ENCODE measurements at places on chromosomes 4 and X.

GRCh38 chr4:20544645-20545044 lies 155.6 kb upstream of the PACRGL start:
- peak; percentile 38 for DNase-seq

GRCh38 chrX:148784856-148785255 lies 284.4 kb downstream of the AFF2 start:
- no peak for DNase-seq

DNA sequence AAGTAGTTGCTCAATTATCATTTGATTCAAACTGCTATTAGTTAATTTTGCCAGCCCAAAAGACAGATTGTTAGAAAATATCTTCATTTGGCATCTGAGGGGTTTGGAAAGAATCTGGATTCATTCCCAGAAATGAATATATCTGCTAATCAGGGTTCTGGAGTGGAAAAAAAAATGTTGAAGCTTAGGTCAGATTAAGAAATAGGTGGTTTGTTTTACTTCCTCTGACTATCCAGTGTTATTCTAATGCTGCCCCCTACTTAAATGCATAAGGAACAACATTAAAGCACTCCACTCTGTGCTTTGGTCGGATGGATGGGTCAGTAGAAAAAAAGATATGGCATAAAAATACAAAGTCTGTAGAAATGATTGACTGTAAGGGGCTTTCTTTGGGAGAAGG lies 89.0 kb downstream of the LUZP4 start:
- no peak for DNase-seq

GRCh38 chrX:54116391-54116790 lies 66.7 kb downstream of the FAM120C start:
- peak; percentile 1 for DNase-seq

- no peak for DNase-seq
These were observed 179.5 kb downstream of the PPARGC1A start for GRCh38 chr4:23710298-23710697.

DNA sequence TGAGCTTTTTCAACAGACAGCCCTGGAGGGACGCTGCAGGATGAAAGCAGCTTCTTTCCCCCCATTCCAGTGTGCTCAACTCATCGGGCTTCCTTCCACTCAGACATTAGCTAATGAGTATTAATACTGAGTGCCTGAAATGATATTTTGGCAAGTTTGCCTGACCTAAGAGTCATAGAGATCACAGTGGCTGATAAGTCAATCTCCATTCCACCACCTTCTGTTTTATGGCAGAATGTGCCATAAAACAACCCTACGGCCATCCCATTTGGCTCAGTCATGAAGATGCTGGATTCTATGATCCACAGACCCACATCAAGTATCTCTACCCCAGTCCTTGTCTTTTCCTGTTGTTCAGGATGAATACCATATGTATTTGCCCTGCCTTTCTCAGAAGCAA lies 48.3 kb upstream of the MAB21L2 start:
- DNase-seq, result peak; percentile 23

GRCh38 chr4:31106419-31106818 lies 386.2 kb downstream of the PCDH7 start:
- no peak for DNase-seq

DNA sequence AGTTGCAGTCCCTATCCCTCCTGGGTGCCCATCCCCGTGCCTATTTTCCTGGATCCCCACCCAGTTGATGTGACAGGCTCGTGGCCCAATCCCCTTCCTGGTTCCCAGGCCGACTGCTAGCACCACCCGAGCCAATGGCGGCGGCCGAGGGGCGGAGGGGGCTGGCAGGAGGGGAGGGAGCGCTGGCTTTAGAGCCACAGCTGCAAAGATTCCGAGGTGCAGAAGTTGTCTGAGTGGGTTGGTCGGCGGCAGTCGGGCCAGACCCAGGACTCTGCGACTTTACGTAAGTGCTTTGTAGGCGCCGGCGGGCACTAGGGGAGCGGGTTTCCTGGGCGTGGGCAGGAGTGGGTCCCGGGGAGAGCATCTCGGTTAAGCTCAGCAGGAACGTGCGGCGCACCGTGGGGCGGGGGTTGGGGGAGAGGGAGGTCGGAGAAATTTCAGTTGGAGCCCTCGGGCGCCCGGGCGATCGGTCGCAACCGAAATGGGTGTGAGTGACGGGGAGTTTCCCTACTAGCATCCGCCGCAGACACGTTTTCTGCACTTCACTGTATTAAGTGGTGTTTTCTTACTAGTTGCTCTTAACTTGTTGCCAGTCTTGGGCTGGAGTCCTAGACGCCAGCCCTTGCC lies at the start of gene PLS3:
PLS3 (plus strand) TSS at position 197 of the 627 bp plus-strand sequence. CDS start 49,077 bp downstream, outside the sequence.
- peak; percentile 28 for DNase-seq

GRCh38 chrX:94655180-94655579 lies 981.2 kb downstream of the FAM133A start:
- DNase-seq, result no peak

GRCh38 chr4:176845636-176846035 lies 52.9 kb upstream of the VEGFC start:
- no peak for DNase-seq

- DNase-seq, result no peak
These were observed 10.1 kb upstream of the TMEM154 start for GRCh38 chr4:152689615-152690501.

DNA sequence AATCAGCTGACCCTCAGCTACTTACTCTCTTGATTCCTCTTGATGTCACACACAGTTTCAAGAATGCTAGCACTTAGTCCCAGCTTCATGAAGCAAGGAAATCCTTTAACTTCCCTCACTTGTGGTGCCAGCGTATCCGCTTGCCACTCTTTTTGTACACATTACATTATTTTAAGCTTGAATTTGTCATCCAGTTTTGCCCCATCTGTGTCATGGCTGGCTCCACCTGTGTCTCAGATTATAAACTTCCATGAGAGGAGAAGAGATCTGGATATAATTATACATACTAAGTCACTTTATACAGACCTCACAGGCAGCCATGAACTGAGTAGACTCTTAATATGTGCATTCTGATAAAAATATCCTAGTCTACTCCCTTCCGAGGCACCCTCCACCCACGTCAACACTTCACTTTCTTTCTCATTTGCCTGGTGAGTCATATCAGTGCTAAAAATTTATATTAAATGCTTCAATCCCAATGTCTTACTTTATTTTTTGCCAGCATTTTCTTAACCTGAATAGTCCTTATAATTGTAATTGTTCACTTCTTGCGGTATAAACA lies 35.1 kb downstream of the GABRA2 start:
- no peak for DNase-seq

- no peak for DNase-seq
These were observed 965 bp downstream of the TCEAL4 start for GRCh38 chrX:103586314-103586646.

GRCh38 chr4:95190751-95191436 lies 357.9 kb downstream of the UNC5C start:
- peak; percentile 63 for DNase-seq

- no peak for DNase-seq
These were observed 853.2 kb upstream of the INTU start for GRCh38 chr4:126779436-126780166.

GRCh38 chr4:20464381-20464780 lies 212.7 kb downstream of the SLIT2 start:
- no peak for DNase-seq

- DNase-seq, result no peak
These were observed 4.5 kb downstream of the BST1 start for GRCh38 chr4:15707363-15707715.

- peak; percentile 21 for DNase-seq
These were observed 6.2 kb upstream of the OSTC start for GRCh38 chr4:108644237-108644636.

DNA sequence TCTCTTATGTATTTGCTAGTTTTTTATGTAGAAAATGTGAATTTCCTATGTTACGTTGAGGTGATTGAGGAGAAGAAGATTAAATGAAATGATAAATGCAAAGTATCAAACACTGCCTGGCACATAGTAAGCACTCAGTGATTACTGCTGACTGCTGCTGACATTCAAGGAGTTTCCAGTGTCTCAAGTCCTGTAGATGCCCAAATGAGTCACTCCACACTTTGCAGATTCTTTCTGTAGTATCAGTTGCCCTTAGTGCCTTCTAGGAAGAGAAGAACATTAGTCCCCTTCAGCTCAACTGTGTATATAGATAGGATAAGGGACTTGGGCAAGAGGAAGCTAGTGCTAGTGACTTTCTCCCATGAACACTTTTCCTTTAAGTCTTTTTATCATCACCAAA lies 240.5 kb upstream of the TEX13A start:
- peak; percentile 30 for DNase-seq

DNA sequence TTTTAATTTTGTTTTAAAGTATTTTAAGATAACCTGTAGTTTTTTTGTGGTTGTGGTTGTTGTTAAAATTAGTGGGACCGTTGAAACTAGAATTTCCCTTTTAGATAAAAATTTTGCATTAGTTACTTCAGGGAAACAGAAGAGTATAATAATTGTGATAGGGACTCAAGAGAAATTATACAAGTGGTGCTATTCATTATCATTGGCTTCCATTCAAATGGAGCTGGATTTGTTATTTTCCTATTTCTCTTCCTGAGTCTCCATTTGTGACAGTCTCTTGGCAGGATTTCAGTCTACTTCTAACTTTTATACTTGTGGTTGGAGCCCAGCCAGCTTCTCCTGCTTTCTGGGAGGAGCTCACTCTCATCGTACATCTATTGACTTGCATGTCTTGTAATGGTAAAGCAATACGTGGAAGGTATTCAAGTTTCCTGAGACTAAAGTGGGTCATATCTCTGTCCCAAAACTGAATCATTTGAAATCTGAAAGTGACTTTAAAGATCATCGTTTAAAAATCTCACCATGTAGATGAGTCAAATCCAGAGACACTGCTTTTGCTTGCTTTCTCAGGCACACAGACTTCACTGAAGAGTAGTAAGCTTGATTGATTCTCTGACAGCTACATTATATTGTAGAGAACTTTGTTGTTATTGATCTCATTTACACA lies 155.8 kb downstream of the RPA4 start:
- no peak for DNase-seq

DNA sequence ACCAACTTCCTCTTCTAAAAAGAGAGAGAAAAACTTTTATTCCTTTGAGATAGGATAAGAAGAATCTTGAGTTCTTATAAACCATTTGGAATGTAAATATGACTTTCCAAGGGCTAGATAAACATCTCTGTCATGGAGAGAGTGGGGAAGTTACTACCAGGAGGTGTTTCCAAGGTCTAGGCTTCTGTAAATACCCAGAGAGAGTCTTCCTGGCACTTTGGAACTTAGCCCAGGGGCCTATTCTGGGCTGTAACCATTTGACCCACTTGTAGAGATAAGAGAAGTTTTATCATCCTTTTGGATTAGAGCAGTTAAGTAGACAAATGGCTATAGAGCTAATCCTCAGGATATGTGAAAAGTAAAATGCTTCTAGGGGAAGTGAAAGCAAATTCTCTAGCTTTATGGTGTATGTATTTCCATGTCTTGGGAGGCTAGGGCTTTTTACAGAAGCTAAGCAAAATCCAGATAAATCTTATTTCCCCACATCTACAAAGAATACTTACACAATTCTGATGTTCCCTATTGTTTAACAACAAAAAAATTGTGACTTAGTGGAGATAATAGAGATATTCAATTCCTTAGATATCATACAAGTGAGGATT lies 51.1 kb downstream of the MCUB start:
- peak; percentile 79 for DNase-seq

- no peak for DNase-seq
These were observed 375.6 kb upstream of the SMIM31 start for GRCh38 chr4:164378361-164378760.

GRCh38 chr4:110626532-110627153 lies 3.8 kb upstream of the PITX2 start:
- no peak for DNase-seq

DNA sequence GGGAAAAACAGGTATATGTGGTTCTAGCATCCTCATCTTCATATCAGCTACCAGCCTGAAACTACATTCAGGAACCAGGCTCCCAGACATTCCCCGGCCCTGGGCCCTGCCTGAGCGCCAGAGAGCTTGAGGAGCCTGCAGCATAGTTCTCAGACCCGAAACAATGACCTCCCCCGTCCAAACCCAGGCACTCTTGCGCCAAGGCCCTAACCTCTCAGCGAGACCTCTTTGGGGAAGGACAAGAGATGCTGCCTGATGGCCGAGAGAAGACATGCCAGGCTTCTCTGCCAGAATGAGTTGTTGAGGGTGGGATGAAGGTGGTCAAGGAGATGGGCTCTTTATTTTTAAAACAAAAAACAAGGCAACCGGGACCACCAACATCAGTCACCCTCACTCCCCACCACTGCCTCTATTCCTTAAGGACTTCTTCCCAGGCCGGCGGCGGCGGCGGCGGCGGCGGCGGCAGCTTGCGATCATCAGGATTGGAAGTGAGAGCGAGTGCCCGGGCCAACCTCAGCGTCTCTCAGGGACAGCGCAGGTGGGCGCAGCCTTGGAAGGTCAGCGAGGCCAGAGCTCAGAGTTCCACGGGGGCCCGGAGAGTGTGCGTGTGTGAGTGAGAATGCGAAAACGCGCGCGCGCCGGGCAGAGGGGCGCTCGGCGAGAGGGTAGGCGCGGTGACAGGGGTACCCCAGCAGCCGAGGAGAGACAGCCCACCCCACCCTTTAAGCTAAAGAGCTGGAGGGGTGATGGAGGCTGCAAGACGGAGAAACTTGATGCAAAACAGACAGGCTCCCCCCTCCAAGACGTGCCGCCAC lies 601 bp downstream of the INPP4B start:
- no peak for DNase-seq

DNA sequence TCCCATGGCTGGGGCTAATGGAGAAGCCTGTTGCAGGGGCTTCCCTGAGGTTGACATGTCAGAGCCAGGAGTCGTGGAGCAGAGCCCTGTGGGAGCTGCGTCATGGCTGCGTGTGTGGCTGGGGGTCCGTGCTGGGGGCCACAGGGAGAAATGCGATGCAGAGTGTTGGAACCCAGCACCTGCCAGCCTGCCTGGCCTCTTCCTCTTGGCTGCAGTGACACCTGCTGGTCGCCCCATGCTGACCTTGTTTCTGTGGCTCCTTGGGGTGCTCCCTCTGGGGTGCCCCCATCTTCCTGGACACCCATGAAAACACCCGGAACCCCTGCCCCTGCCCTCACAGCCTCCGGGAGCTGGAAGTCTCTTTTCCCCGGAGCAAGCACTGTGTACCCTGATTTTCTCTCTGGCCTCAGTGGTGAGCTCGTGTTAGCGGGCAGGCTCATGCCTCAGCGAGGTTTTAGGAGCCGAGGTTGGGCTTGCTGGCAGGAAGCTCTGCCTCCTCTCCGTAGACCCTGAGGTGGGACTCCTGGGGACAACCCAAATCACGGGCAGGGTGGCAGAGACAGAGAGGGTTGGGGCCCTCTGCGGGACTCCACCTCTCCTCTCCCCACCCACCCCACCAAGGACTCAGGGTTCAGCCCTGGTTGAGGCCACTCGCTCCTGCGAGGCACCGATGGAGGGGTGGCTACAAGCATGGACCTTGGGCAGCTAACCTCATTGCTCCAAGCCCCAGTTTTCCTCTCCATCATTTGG lies 103.7 kb downstream of the SORCS2 start:
- DNase-seq, result no peak

GRCh38 chrX:17860811-17861488 lies at the start of gene RAI2:
Gene RAI2, minus strand, starts transcription at chrX:17861298. Its CDS starts 59,288 bp downstream, at chrX:17802010.
- peak; percentile 10 for DNase-seq

GRCh38 chrX:49137492-49137891 lies 14.0 kb upstream of the GPKOW start:
- DNase-seq, result no peak

GRCh38 chr4:122152711-122153226 lies 638 bp downstream of the BLTP1 start:
- peak; percentile 35 for DNase-seq

GRCh38 chr4:185405296-185405999 lies 8.8 kb downstream of the ANKRD37 start:
- peak; percentile 20 for DNase-seq

- DNase-seq, result peak; percentile 76
These were observed 56.4 kb downstream of the RAB28 start for GRCh38 chr4:13427599-13428325.

- no peak for DNase-seq
These were observed 397.0 kb downstream of the GPAT3 start for GRCh38 chr4:83932750-83933391.

All from trophoblast cell (in vitro differentiated cells and primary cell).